BJ (cell line): ENCODE measurements at places on chromosomes 2 and 18. TPM values are rescaled to one million over a fixed set of nuclear protein-coding genes. Genes with fewer than 3 reads are reported as not detected.
A peak's percentile ranks its signal among the peaks of the same experiment; 100 is the strongest.

SPDYA gene
- polyA plus RNA-seq = 0.10 TPM in 1 of 2 replicates, not detected in the other

RUFY4 gene
- polyA plus RNA-seq = not detected in 2 replicates

QPCT gene
- 15.9 and 18.1 TPM in 2 replicates for polyA plus RNA-seq

- no peak for DNase-seq
Observed at GRCh38 chr2:228417956-228418355, 236.5 kb upstream of the SPHKAP start.

GRCh38 chr2:240921311-240921994, 15.3 kb downstream of the CROCC2 start:
- peak; percentile 78 for DNase-seq

GRCh38 chr2:70541481-70542020, 12.1 kb downstream of the TGFA start:
- DNase-seq = no peak

DNA sequence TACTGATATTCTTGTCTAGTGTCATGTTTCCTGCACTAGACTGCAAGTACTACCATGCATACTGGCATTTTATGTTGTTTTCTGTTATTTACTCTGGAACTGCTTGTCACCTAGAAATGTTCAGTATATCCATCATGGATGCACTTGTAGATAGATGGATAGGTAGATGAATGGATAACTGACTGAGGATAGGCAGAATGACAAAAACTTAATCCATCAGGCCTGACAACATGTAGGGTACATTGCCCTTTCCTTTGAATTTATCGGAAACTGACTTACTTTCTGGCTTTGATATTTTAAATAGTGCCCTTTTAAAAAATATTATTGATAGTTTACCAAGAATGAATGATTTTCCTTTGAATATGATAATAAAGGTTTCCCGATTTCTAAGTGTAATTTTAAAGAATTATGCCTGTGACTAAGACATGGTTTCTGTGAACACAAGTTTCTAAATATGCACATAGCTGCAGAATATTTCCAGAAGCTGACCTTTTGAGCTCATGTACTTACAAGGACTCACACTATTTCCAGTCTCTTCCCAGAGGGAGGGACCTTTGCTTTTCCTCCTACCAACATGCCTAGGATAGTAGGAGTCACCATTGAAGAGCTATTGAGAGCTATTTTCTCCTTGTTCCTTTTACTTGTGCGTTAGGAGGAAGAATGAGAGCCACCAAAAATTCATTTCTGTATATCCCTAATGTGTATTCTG, 81.3 kb downstream of the ANKRD12 start:
- no peak for DNase-seq
